ENCODE measurements at places on chromosomes 7 and 10.

GRCh38 chr7:100000239-100000638 is 15.2 kb upstream of the ZKSCAN1 start:
- ATAC-seq: no peak

GRCh38 chr7:138645284-138645683 is 55.9 kb downstream of the SVOPL start:
- no peak for ATAC-seq

DNA sequence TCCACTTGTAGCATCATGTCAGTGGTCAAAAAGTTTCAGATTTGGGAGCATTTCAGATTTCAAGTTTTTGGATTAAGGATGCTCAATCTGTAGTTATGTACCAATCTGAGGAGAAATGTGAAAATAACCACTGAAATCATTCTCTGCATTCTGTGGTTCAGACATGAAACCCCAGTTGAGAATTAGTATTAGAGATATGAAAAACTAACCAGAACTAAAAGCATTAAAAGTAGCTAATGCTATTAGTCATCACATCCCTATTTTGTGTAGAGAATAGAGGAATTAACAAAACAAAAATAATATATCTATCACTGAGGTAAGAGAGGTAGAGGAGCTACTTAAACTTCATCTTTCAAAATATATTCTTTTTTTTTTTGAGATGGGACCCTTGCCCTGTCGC is 28.0 kb downstream of the MICU1 start:
- peak; percentile 40 for ATAC-seq

DNA sequence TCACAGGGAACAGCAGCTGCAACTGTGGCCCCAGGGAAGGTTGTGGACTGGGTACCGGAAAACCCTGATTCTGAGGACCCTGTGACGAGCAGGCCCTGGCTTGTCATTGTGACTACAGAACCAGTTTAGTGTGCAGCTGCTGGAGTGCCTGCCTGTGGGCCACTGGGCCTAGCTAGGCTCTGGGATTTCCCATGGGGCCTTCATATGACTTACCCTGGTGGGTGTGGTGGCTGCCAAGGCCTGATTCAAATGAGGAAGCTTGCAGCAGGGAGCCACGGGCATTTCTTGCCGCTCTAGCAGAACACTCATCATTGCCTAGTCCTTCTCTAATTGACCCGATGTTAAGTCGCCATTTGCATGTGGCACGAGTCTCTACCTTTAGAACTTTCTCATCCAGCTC is 14.7 kb upstream of the CAMK2G start:
- ATAC-seq: no peak

DNA sequence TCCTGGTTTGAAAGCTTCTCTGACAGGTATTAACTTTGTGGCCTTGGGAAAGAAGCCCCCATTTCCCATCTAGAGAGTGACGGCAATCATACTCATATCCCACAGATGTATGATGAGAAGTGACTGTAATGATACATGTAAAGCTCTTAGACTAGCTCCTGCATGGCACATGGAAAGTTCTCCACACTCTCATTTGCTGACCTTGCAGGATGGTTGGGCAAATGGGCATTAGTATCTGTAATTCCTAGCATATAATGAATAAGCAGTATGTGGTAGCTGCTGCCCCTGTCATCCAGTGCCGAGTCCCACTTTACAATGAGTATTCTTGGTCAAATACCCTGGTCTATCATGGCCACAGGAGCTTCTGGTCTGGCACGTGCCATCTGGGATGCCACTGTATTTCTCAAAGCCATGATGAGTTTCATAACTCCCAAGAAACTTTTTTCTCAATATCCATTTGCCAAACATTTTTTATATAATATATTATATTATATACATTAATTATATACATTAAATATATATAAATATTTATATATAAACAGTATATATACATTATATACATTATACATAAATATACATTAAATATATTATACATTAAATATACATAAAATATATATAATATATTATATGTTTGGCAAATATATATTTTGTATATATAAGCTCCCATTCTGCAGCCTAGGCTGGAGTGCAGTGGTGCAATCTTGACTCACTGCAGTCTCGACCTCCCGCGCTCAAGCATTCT is 106.5 kb upstream of the FZD1 start:
- ATAC-seq: no peak

- peak; percentile 75 for ATAC-seq
These were observed 5.7 kb downstream of the C10orf67 start for GRCh38 chr10:23338886-23339285.

- ATAC-seq: no peak
These were observed at the start of gene VSTM4 for GRCh38 chr10:49115015-49115795. Gene VSTM4, minus strand, starts transcription at chr10:49115522. Its CDS starts 37 bp downstream, at chr10:49115485.

GRCh38 chr7:134504660-134505164 is 22.7 kb upstream of the AKR1B10 start:
- no peak for ATAC-seq

GRCh38 chr7:23604296-23604640 is 7.1 kb downstream of the CCDC126 start:
- ATAC-seq: no peak

GRCh38 chr10:26475386-26475785 is 37.2 kb downstream of the APBB1IP start:
- ATAC-seq: no peak

DNA sequence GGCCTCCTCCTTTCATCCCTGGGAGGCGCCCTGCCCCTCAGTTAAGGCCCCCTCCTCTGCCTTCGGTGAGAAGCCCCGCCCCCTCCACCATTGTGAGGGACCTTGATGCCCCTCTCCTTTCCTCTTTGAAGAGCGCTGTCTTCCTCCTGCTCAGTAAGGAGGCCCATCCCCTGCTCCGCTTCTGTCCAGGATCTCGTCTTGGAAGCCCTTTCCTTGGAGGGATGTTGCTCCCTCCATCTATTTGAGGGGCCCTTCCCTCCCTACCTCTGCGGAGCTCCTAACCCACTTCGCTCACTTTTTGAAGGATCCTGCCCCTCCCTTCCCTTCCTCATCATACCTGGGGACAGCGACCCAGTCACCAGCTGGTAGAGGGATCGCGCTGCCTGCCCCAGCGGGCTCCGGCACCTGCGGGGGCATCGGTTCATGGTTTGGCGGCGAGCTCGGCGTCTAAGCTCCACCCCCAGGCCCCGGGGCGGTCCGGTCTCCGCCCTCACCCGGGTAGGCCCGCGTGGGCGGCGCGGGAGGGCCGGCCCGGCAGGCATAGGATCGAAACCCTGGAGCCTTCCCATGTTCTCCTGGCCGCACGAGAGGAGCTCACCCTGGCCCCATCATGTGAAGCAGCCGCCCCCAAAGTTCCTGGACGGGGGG is 4.1 kb downstream of the KCNIP2 start:
- ATAC-seq: peak; percentile 13

- ATAC-seq: peak; percentile 15
These were observed 46.8 kb downstream of the DLG5 start for GRCh38 chr10:77879710-77880109.

- ATAC-seq: no peak
These were observed 14.5 kb downstream of the C7orf57 start for GRCh38 chr7:48049850-48050249.

Data from SK-N-SH treated with all-trans-retinoic acid at 6 μM for 48 hours (cell line).